ENCODE measurements at places on chromosomes 4 and X.

- DNase-seq: no peak
Measured at GRCh38 chr4:173538148-173538908, 8.3 kb upstream of the HAND2 start.

- no peak for DNase-seq
Measured at GRCh38 chrX:117645639-117646038, 471.0 kb downstream of the KLHL13 start.

DNA sequence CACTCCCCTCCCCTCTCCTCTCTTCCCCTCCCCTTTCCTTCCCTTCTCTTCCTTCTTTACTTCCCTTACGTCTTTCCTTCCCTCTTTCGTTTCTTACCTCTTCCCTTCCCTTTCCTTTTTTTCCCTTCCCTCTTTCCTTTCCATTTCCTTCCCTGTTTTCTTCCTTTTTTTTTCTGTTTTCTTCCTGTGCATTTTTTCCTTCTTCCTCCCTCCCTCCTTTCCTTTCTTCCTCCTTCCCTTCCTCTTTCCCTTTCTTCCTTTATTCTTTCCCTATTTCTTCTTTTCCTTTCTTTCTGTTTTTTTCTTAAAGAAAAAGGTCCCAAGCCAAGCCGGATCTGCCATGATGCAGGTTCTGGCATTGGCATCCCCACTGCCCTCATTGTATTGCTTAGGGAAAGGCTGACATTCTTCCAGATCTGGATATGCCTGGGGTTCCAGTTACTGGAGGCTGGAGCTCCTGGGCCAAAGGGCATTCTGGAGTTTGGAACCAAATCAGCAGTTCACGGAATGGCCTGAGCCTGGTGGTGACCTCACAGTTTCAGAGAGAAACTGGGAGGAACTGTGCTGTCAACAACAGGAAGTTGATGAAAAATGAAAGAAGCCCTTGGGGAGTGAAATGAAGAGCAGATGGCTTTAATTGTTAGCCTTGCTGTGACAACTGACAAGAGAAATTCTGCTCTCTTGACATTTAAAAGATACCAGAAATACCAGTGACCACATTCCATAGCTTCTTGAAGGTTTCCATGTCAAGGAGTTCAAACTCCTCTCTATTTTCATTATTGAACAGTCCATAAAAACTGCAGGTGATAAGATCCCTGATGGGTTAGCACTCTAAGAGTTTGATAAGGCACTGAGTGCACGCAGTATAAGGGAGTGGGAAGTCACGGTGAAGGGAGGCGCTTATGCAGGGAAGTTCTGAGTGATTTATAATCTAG is 622.1 kb downstream of the SPRY1 start:
- DNase-seq: no peak

- no peak for DNase-seq
Measured at GRCh38 chr4:89657931-89658700, 178.8 kb downstream of the SNCA start.

DNA sequence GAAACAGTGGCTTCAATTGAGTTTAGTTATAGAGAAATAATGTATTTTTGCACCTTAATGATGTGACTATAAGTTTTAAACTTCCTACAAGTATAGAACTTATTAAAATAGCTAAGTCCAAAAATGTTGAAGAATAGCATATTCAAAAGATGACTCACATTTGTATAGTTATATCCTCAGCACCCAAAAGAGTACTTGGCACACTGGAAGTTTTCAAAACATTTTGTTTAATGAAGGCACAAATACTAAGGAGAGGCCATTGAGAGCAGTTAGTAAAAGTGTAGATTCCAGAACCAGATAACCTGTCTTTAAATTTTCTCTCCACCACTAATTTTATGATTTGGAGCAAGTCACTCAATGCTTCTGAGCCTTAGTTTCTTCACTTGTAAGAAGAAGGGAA is 226.9 kb upstream of the MID1 start:
- no peak for DNase-seq

DNA sequence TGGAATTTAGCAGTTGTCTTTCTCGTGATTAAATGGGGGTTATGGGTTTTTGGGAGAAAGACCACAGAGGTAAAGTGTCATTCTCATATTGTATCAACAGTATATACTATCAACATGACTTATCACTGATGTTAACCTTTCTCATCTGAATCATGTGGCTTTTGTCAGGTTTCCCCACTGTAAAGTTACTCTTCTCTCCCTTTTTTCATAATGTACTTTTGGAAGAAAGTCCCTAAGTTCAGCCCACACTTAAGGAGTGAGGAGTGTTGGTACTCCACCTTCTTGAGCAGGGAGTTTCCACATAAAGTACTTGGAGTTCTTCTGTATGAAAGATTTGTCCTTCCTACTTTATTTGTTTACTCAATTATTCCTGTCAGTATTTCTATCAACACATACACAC is 169.9 kb downstream of the ZNF330 start:
- no peak for DNase-seq

DNA sequence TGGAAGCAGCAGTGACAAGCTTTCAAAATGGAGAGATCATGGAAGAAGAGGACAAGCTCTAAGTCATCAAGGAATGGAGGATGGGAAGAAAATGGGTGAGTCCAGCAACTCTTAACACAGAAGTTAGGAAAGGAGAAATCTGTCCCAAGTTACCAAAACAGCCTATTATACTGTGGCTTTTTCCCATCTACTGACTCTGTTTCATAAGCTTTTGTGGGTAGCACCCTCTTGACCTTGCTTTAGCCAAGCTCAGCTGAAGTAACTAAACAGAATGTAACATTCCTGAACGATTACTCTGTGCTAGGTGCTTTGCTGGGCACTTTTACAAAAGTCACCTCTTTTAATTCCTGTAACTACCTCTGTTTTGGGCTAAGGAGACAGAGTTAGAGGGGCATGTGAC is 54.9 kb downstream of the MAP7D2 start:
- DNase-seq: no peak

GRCh38 chr4:3276986-3277385 is 15.8 kb upstream of the RGS12 start:
- no peak for DNase-seq

- peak; percentile 17 for DNase-seq
Measured at GRCh38 chrX:93422693-93423092, 250.7 kb downstream of the NAP1L3 start.

DNA sequence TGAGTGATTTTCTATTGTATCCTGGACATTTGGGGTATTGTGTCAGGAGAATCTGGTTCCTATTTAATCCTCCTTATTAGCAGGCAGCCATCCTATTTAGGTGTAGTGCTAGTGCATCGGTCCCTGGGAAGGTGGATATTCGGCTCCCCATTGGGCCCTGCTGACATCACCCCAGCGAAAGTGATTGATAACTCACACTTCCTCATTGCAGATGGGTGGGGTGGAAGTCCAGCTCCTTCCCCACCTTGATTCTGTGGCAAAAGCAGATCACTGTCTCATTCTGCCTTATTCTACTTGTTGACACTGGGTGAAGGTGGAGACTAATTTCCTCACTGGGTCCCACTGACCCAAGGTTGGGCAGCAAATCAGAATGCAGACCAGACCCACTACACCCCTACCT is 23.2 kb upstream of the BRS3 start:
- DNase-seq: no peak

- no peak for DNase-seq
Measured at GRCh38 chrX:136671006-136671610, 23.1 kb downstream of the CD40LG start.

All from neural crest cell (in vitro differentiated cells).